ENCODE measurements at places on chromosomes 11 and 22.

- DNase-seq = no peak
Measured at GRCh38 chr11:65539744-65540289, 14.9 kb downstream of the SCYL1 start.

DNA sequence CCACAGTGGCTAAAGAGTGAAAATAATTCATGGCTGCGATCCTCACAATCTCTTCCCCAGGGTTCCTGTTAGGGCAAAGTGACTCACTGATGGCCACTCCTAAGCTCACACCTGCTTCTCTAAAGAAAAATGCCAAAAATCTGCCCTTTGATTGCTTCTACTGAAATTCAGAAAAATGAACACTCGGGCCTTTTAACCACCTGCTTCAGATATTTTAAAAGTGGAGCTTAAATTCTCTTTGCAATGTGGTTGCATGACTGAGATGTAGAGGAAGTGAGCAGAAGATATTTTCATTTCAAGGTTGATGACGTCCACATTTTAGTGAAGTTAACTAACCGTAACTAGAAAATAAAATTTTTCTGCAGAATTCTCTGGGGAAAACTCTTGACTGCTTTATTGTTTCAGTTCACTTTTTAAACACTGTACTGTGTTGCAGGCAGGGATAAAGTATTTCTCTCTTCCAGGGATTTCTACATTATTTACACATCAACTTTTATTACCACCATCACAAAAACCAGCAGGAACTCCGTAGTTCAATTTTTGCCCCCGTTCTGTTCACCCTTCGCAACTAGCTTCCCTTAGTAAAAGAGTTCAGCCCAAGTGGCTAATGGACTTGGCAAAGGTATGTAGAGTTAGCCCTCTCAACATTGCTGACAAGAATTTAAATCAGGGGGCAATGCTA lies 8.5 kb downstream of the RAB30 start:
- no peak for DNase-seq

DNA sequence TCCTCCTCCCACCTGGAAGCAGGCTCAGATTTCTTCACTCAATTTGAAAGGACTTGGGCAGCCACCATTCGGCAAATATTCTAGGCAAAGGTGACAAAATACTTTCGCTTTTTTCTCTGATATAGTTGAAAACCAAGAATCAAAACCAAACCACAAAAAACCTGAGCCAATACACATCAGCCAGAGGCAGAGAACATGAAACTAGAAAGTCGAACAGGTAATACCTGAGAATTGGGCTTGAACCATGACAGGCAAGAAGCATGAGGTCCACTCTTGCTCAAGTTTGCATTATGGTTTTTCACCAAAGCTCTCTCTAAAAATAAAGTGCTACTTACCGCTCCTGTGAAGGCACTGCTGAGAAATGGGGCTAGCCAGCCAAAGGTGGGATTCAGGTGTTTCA lies 26.2 kb upstream of the LDLRAD3 start:
- no peak for DNase-seq

DNA sequence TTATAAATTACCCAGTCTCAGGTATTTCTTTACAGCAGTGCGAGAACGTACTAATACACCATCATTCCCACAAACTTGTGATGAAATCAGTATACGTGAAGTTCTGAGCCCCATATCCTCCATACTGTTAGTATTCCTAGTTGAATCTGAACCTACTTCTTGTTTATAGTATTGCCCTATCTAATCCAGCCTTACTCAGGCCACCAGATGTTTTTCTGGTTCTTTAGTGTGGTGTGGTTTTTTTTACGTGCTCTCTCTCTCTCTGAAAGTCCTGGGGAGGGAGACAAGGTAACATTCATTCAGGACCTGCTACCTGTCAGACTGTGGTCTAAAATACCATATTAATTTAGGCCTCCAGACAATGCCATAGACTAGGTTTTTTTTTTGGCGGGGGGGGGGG lies 47.6 kb upstream of the TEAD1 start:
- no peak for DNase-seq

DNA sequence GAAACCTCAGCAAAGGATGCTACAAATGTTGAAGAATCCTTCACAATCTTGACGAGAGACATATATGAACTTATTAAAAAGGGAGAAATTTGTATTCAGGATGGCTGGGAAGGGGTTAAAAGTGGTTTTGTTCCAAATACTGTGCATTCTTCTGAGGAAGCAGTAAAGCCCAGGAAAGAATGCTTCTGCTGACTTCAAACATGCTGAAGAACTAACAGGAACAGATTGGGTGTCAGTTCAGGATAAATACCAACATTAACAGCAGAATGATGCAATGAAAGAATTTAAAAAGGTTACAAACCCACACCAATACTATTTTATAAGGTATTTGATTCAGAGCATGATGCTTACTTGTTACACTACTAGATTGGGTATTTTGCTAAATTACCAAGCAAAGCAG lies 33.9 kb downstream of the RAB39A start:
- DNase-seq = no peak
